Daoy (cell line): ENCODE measurements at places on chromosomes 12 and 14. TPM values are rescaled to one million over a fixed set of nuclear protein-coding genes. Genes with fewer than 3 reads are reported as not detected.

DNA sequence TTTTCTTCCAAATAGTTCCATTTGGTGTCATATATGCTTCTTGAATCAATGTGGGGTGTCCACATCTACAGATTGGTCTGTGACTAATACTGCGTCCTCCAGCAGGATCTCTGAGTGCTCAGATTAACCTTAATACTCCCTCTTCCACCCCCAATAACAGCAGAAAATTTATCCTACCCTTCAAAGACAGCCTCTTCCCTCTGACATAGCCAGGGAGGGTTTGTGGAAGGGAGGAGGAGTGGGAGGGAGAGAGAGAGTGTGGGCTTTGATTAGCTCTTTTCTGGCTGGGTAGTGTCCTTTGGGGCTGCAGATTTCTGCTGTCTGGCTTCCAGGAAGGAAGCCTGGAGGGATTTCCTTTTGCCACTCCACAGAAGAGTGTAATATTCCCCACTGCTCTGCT lies 220.7 kb downstream of the TTC6 start:
- no peak for DNase-seq

GRCh38 chr14:67599698-67600561 lies at the start of gene PIGH:
Gene PIGH (minus strand): TSS chr14:67600268. CDS start chr14:67600203, 65 bp downstream.
- peak; percentile 96 for DNase-seq

DNA sequence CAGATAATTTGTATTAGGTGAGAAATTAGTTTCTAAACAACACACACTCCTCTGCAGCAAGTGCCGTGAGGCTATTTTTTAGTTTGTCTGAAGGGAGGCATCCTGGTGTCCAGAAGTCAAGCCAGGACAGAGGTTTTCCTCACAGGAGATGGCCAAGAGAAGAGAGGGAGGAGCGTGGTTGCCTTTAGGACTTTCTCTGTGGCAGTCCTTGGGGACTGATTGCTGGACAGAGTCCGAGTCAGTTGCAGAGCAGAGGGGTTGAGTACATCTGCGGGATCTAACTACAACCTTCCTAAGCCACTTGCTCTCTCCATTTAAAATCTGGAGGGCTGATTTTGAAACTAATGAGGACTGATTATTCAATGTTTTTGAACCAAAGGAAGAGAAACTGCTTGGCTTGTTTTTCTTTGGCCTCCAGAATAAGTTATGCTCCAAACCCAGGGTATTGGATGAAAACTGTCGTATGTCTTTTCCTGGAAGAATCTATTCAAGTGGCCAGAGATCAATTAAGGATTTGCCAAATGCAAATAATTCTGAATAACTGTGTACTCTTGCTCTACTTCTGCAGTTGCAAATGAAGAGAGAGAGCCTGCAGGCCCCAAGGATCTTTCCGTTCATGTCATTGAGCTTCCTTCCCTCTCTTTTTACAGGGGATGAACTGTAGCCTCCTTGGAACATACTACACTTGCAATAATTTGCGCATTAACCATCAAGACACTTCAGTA lies 1.2 kb downstream of the SLCO1C1 start:
- DNase-seq, result no peak

GRCh38 chr12:109673884-109674283 lies 39.7 kb upstream of the FAM222A start:
- no peak for DNase-seq

- no peak for DNase-seq
Measured at GRCh38 chr14:95502381-95502950, 14.0 kb downstream of the SYNE3 start.

- no peak for DNase-seq
Measured at GRCh38 chr12:27531896-27532295, 7.9 kb downstream of the PPFIBP1 start.

DNA sequence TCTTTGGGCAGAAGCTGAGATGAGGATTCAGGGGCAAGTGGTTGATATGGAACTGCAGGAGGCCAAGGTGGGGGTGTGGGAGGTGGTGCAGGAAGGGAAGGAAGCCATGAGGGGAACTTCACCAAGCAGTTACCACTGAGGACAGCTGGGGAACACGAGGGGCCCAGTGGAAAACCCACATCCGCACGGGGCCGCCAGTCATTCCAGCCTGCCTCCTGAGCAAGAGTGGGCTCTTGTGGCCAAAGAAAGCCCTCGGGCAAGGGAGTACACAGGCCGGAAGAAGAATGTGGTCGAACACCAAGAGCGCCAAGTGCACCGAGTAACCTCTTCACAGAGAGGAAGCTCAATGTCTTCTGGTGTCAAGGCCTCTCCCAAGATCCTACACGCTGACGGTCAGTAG lies 252.2 kb upstream of the FOXN3 start:
- no peak for DNase-seq

DNA sequence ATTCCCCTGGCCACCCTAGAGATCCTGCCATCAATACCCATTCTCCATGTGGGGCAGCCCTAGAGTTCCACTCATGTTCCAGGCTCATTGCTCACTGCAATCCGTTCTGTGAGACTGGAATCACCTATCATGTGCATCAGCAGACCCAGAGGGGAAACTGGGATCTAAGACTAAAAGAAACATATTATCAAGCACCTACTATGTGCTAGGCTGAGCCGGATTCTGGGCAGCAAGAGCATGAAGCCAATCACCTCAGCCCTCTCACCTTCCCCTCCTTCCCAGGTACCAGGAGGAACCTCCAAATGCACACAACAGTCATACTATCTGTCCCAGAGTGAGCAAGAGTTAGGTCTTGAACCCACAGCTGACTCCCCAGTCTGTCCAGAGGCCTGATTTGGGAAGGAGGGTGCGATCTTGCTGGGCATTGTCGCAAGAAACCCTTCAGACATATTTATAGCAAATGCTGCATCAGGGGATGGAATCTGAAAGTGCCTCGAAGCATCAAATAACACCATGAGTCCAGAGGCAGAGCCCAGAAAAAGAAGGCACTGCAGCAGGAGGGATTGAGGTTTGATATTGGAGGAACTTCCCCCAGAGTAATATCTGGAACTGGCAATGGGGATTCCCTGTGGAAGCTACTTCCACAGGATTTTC lies 6.7 kb upstream of the CACNB3 start:
- no peak for DNase-seq

- DNase-seq, result peak; percentile 58
Measured at GRCh38 chr12:113844495-113845210, 121.5 kb downstream of the RBM19 start.

- DNase-seq, result no peak
Measured at GRCh38 chr14:94269156-94269555, 23.9 kb downstream of the SERPINA10 start.

GRCh38 chr12:34214011-34214410 lies 191.7 kb downstream of the ALG10 start:
- DNase-seq, result no peak

Gene SNX6
- total RNA-seq, result 166 and 192 TPM in 2 replicates

Gene ART4
- not detected in 2 replicates for total RNA-seq

Gene TAS2R10
- total RNA-seq, result not detected in 2 replicates

Gene JDP2
- 11.2 and 17.4 TPM in 2 replicates for total RNA-seq
